ENCODE measurements at places on chromosomes 3 and 15.

DNA sequence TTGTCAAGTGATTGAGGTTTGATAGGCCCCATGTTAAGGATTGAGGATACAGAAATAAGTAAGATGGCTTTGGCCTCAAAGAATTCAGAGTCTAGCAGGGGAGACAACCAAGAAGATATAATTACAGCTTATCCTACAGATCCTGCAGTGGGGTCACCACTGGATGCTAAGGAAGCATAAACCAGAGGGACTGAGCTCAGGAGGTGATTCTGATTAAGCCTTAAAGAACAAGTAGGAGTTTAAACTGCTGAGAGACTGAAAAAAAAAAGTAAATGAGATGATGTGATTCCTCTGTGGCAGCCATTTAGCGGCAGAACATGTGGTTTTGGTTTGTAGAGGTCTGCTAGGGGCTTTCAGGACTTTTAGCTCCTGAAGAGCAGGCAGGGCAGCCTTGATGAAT lies 72.1 kb upstream of the ROPN1 start:
- DNase-seq: no peak

- DNase-seq: no peak
Measured at GRCh38 chr3:134640872-134641470, 9.9 kb downstream of the KY start.

DNA sequence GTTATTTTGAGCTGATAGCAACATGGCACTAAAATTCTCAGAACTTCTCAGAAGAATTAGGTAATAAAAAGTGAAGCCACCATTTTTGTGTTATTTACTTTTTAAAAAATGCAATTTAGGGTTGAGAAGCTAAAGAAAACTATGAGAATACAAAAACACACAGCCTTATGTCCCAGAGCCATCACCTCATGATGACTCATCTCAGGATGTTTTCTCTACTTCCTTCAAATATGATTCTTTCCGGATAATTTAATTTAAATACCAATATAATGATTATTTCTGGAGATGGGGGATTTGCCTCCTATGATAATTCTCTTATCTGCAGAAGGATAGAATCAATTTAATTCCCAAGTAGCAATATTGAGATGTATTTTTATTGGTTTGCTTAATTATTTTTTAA lies 105.6 kb upstream of the BFSP2 start:
- no peak for DNase-seq

GRCh38 chr3:34408088-34408487 lies 609.7 kb downstream of the PDCD6IP start:
- no peak for DNase-seq

- no peak for DNase-seq
Measured at GRCh38 chr3:22371607-22372291, 620.7 kb upstream of the ZNF385D start.

- DNase-seq: no peak
Measured at GRCh38 chr3:52238193-52238760, 681 bp downstream of the TWF2 start.

- no peak for DNase-seq
Measured at GRCh38 chr3:44957986-44958385, 18.0 kb downstream of the ZDHHC3 start.

DNA sequence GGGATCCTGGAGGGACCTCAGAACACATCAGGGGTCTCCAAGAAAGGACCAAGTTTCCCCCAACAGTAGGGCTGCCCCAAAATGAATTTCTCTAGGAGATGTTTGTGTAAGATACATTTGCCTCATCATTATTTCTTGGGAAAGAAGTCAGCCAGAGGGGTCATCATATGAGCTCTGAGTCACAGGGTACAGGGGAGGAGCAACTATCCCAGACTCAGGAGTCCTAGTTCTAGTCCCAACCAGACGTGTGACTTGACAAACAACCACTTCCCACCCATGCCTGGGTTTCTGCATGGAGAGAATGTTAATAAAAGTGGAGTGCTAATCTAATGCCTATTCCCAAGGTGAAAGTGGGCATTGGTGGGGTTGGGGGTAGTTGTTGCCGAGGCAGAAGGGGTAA lies 144.1 kb downstream of the ALDH1A2 start:
- no peak for DNase-seq

DNA sequence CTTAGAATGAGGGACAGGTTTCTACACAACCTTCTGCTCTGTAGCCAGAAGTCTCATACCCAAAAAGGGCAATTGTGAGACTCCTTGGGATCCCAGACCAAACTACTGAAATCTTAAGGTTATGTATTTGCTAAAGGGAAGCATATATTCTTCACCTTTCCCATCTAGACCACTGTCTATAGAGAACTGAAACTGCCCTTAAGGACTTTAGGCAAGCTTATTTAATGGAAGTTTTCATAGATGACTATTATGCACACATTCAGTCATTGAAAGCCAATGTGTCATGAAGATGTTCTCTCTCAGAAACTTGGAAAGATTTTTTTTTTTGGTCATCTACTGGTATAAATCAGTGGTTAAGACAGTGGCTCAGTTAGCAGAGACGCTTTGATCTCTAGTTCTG lies 365.3 kb downstream of the MCTP2 start:
- DNase-seq: no peak

DNA sequence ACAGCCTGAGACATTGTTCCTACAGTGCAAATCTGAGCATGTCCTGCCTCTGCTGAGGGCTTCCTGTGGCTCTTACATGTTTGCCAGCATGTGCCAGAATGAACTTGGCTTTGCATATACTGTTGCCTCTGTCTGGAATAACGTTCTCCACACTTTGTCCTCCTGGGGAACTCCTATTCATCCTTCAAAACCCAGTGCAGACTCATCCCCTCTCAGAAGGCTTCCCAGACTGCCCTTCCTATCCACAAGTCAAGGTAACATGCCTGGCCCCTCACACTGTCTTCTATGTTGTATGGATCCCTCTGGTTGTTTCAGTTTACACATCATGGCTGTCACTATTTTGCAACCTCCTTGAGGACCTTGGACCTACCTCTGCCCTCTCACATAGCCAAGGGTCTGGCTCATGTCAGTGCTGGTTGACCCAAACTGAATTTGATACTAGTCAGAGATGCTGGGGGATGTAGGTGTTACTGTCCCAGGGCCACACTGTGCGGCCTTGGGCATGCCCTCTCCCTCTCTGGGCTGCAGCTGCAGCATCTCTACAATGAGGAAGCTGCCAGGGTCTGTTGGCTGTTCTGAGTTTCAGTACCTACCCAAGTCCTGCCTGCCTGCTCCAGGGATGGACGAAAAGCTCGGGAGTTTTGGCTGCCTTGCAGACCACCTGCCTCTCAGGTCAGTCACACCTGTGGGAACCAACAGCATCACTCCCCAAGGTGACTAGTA lies 29.0 kb upstream of the TSPAN3 start:
- no peak for DNase-seq

- no peak for DNase-seq
Measured at GRCh38 chr15:91032919-91033803, 10.8 kb upstream of the VPS33B start.

GRCh38 chr3:145939431-145939830 lies 221.6 kb downstream of the PLOD2 start:
- no peak for DNase-seq

GRCh38 chr3:104610730-104611652 lies 755.7 kb upstream of the ALCAM start:
- DNase-seq: no peak

- no peak for DNase-seq
Measured at GRCh38 chr3:167114619-167115018, 265.5 kb downstream of the ZBBX start.

- DNase-seq: no peak
Measured at GRCh38 chr15:78457101-78457500, 19.1 kb downstream of the IREB2 start.

GRCh38 chr3:133489466-133490085 lies 83.9 kb upstream of the CDV3 start:
- no peak for DNase-seq

GRCh38 chr3:180278583-180279188 lies 241.9 kb upstream of the PEX5L start:
- DNase-seq: no peak

- DNase-seq: no peak
Measured at GRCh38 chr3:10888518-10889090, 72.6 kb downstream of the SLC6A11 start.

DNA sequence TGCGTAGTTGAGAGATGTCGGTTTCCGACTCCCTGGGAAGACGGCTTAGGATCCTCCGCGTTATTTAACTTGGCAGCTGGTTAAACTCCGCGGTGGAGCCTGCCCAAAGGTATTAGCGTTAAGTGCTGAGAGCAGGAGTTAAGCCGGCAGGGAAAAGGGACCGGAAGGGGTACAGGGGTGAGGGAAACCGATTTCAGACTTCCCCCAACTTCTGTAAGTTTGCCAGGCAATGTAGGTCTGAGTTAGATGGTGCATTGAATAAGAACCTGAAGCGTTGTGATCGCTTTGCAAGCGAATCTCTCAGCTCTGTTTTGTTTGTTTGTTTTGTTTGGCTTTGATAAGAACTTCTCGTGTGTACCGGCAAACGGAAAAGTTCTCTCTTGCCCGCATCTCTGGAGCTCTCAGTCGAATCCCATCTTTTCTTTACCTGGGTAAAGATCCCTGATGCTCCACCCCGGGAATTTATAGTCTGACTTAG lies 6.0 kb upstream of the FEZF2 start:
- no peak for DNase-seq

DNA sequence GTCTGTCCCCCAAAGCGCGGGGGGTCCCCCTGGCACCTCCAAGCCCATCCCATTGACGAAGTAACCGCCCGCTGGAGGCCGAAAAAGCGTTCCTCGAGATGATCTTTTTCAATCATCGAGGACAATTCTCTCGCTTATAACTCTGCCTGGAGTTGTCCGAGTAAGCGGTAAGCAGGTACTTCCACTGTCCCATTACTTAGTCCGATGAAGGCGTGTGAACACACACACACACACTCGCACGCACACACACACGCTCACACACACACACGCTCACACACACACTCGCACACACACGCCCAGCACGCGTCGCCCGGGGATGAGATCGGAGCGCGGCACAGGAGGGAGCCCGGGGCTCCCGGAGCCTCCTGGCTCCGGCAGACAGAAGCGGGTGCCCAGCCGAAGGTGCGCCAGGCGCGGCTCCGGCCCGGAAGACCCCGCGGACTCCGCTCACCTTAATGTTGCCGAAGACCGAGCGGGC lies 430 bp downstream of the SLCO2A1 start:
- DNase-seq: no peak

DNA sequence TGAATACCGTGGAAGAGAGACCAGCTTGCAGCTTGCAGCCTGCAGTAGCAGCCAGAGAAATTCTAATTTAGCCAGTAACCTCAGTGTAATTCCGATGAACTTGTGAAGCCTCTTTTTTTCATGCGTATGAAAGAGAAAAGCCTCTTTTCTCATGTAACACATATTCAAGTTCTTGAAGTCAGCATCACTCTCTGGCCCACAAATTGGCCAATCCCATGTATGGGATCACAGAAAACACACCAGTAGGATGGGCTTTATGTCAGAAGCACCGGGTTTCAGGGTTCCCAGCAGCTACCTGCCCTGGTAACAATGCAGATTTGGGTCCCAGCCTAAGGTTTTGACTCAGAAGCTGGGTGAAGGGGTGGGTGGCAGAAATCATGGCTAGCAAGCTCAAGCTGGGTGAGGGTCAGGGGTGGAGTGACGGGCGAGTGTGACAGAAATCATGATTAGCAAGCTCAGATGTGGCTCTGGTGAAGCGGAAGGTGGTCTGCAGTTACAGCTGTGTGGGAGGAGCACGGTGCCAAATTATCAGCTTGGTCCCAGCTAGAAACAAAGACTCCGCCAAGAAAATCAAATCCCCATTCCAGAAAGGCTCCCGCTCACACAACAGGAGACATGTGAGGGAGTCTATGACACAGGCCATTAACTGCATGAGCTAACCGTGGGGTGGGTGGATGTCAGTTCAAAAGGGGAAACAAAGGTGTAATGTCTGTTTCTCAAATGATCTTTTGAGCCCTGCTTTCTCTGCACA lies 86.6 kb downstream of the SNRK start:
- DNase-seq: no peak

GRCh38 chr15:64525828-64526530 lies 65.6 kb downstream of the ZNF609 start:
- DNase-seq: no peak

GRCh38 chr15:88813960-88814359 lies 10.7 kb downstream of the ACAN start:
- no peak for DNase-seq

DNA sequence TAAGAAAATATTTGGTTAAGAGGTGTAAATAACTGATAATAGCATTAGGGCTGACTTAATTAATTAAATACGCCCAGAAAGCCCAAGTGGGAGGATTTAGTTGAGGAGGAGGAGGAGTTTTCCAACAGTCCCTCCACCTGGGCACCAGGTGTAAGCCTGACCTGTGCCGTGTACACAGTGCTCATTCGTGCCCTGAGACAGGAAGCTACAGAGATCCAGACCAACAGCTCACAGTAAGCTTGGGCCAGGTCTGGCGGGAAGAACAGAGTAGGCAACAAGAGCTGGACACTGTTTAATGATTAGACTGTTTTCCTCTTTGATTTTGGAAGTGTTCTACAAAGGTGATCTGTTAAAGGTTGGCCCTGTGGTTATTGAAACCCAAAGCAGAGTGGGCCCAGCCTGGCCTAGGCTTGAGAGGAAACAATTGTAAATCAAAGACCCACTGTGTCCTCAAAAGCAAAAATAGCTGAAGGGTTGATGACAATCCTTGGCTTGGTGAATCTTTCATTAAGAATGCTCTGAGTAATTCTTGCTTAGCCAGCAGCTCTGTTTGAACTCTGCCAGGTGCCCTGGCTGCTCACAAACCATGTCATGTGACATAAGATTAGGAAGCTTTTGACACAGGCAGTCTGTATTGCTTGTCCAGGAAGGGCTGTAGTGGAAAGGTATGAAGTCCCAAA lies 13.8 kb downstream of the SQOR start:
- DNase-seq: no peak

DNA sequence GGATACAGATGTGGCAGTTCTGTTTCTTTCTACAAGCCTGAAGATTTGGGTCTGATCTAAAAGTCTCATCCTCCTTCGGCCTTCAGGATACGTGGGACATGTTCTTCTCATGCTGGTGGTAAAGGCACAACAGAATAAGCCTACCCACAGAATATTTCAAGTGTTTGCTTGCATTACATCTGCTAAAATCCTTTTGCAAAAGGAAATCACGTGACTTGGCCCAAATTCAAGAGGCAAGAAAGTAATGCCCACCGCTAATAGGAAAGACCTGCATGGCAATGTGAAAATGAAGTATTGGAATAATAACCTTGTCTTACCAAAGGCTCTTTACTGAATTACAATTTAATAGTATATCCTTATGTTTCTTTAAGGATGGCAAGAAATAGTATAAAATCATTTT lies 439.9 kb upstream of the TGFBR2 start:
- DNase-seq: no peak

- DNase-seq: no peak
Measured at GRCh38 chr3:11002371-11002807, 9.8 kb downstream of the SLC6A1 start.

- no peak for DNase-seq
Measured at GRCh38 chr3:63960048-63960711, 48.0 kb upstream of the SCAANT1 start.

- no peak for DNase-seq
Measured at GRCh38 chr15:68228143-68228970, 1.2 kb downstream of the CLN6 start.

GRCh38 chr3:122908251-122908650 lies 113.4 kb downstream of the SLC49A4 start:
- no peak for DNase-seq

- DNase-seq: no peak
Measured at GRCh38 chr3:52843108-52843865, 8.5 kb upstream of the MUSTN1 start.

- DNase-seq: no peak
Measured at GRCh38 chr15:23629234-23629805, 18.3 kb downstream of the MAGEL2 start.

Measured in stimulated activated CD8-positive, alpha-beta memory T cell treated with anti-CD3 and anti-CD28 coated beads, Interleukin-15, amount 100 ng/mL, for 24 hours (primary cell).